ENCODE measurements at places on chromosomes 16 and 17.

GRCh38 chr16:48386559-48387312 is 1.5 kb upstream of the SIAH1 start:
- DNase-seq = no peak

DNA sequence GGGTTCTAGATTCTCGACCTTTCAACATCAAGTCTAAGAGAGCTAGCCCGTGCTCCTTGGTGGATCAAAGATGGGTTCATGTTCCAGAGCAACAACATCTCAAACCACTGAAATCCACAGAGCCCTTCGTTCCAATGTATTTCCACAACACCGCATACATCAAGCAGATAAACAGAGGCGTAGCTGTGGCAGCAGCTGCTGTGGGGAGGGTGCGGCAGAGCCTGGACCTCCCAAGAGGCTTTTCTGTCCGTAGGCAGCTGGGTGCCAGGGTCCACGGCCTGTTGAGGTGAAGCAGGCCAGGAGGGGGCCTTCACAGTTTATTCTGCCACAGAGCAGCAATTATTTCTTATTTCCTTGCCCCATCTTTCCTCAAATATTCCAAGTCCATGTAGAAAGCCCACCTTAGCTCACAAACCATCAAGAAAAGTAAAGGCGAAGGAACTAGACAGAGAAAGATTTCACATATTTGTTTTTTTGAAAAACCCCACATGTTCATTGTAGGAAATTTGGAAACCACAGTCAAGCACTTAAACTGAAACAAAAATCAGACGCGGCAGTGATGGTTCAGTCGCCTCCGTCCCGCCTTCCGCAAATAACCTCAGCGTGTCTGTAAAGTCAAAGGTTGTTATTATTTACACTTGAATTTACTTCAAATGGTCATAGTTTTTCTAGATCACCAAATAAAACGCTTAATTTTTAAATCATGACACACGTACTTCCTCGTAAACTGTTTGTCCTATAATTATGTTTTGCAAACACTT is 144.6 kb upstream of the FOXF1 start:
- no peak for DNase-seq

- peak; percentile 14 for DNase-seq
Measured at GRCh38 chr17:3887804-3888203, 5.0 kb downstream of the CAMKK1 start.

- no peak for DNase-seq
Measured at GRCh38 chr16:84926462-84926861, 84.9 kb downstream of the ZDHHC7 start.

DNA sequence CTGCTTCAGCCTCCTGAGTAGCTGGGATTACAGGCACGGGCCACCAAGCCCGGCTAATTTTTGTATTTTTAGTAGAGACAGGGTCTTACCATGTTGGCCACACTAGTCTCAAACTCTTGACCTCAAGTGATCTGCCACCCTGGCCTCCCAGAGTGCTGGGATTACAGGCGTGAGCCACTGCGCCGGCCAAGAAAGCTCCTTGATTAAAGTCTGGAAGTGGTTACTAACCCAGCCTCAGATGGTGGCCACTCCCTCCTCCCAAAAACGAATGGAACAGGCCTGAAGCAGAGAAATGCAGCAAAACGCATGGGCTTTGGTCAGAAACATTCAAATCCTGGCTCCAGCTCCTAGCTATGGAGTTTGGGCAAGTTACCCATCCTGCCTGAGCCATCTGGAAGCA is 11.3 kb downstream of the FKBP10 start:
- no peak for DNase-seq

GRCh38 chr17:78185981-78186691 is 716 bp downstream of the TK1 start:
- no peak for DNase-seq

GRCh38 chr17:51608251-51608933 is 348.0 kb downstream of the UTP18 start:
- DNase-seq = no peak
